Testis (tissue), 5 donors: ENCODE measurements at places on chromosomes 11 and 22.

- H3K27ac ChIP-seq: peak overlapping the region; percentile 41
- no peaks in the 10 kb centered on the region for H3K27me3 ChIP-seq
- peaks cover 5% of the 10 kb centered on the region for H3K4me1 ChIP-seq
- no peaks in the 10 kb centered on the region for H3K36me3 ChIP-seq
- peak; percentile 50 for DNase-seq
- H3K4me3 ChIP-seq: no peak overlapping the region
Observed at GRCh38 chr22:17063411-17064106, 21.2 kb upstream of the IL17RA start.

DNA sequence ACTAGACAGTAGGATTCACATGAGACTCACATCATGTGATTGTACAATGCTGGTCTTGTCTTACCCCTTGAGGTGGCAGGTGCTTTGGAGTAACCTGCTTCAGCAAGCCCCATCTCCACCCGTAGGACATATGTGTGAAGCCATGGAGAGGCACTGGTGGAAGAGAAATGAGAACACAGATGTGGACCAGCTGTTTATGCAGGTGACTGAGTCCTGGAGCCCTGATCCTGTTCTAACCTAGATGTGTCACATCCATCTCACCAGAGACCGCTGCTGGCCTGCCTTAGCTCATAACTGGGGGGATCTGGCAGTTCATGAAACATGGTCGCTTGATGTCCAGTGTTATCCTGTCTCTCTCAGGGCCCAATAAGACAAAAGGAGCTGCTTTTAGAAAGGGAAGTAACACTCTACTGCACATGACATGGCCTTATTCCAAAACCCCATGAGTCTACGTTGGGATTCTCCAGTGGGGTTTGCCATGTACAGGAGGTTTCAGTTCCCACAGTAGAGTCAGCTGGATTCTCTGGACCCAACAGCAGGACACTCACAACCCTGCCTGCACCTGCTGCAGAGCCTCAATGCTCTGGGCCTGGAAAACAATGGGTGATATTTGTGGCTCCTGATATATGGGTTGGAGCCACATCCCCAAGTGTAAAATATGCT, 62.0 kb downstream of the GGTLC2 start:
- peaks cover 4% of the 10 kb centered on the region for H3K4me1 ChIP-seq
- H3K36me3 ChIP-seq: no peaks in the 10 kb centered on the region
- H3K27me3 ChIP-seq: no peaks in the 10 kb centered on the region
- no peak for DNase-seq
- no peak overlapping the region for H3K4me3 ChIP-seq
- H3K27ac ChIP-seq: no peak overlapping the region

DNA sequence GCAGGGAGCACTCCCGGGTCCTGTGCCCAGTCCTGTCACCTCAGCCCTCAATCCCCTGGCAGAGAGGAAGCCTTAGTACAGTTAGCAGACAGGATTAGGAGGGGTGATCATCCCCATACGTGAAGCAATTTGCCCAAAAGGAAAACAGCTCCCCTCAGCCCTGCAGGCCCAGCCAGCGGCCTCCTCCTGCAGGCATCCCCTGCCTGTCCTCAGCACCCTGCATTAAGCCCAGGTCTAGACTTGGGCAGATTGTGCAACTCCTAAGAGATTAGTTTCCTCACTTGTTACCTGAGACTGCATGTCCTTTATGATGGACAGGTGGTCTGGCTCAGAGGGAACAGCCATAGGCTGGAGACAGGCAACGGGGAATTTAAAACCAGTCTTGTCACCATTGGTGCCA, 95.5 kb upstream of the TMEM45B start:
- H3K4me1 ChIP-seq: no peaks in the 10 kb centered on the region
- no peak overlapping the region for H3K27ac ChIP-seq
- no peaks in the 10 kb centered on the region for H3K36me3 ChIP-seq
- DNase-seq: no peak

DNA sequence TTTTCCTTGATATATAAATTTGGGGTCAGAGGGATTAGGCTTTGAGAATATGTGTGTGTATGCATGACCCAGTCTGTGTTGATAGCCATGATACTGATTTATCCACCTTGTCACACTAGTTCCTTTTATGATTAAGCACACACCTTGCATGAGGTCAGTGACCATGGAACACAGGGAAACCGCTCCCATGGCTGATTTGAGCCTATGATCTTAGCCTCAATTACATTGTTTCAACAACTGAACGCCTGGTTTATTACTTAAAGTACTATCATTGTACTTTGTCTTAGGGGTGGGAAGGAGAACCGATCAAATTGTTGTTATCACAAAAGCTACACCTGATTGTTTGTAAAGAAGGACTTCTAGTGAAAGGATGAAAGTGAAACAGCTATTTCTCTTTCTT, 70.7 kb downstream of the ARFGAP2 start:
- no peaks in the 10 kb centered on the region for H3K4me1 ChIP-seq
- H3K27ac ChIP-seq: no peak overlapping the region
- H3K4me3 ChIP-seq: no peak overlapping the region
- no peaks in the 10 kb centered on the region for H3K27me3 ChIP-seq
- no peaks in the 10 kb centered on the region for H3K36me3 ChIP-seq

DNA sequence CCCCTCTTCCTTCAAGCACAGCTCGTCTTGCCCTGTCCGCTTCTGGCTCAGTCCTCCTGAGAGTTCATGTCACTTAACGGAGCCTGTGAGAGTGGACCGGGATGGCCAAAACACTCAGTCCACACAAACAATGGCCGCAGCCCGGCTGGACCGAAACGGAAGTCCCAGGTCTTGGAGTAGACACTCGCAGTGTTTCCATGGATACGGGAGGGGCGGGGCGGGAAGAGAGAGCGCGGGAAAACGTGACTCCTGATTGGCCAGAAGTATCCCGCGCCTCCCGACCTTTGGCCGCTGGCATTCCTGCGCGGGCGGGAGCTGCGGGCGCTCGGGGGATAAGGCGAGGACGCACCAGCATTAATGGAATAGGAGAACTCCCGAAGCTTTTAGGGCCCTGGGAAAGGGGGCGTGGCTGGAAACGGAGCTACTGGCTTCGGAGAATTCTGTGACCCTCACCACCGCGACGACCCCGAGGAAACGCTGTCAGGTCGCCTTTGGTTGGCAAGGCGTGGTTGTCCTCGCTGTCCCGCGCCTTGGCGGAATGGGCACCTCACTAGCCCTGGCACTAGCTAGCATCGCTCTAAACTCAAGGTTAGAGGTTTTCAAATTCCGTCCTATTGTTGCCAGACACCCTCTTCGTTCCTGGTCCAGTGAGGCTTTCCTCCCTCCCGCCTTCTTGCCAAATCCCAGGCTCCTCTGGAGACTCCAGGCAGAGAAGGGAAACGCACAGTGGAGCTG, at the start of the genes NLRP14 and ZNF214:
NLRP14 (plus strand) TSS at position 297 of the 735 bp plus-strand sequence. CDS start 18,108 bp downstream, outside the sequence.
ZNF214 (minus strand) TSS at position 164 of the 735 bp plus-strand sequence. CDS start 17,511 bp downstream, outside the sequence.
- H3K4me1 ChIP-seq: peaks cover 5% of the 10 kb centered on the region
- no peaks in the 10 kb centered on the region for H3K27me3 ChIP-seq
- no peaks in the 10 kb centered on the region for H3K36me3 ChIP-seq
- peak within 1 kb of the TSS; percentile 67 for H3K27ac ChIP-seq
- peak within 1 kb of the TSS; percentile 67 for H3K4me3 ChIP-seq
